Common myeloid progenitor, CD34-positive (primary cell): ENCODE measurements at places on chromosomes 2 and 18.
A peak's percentile ranks its signal among the peaks of the same experiment; 100 is the strongest.

DNA sequence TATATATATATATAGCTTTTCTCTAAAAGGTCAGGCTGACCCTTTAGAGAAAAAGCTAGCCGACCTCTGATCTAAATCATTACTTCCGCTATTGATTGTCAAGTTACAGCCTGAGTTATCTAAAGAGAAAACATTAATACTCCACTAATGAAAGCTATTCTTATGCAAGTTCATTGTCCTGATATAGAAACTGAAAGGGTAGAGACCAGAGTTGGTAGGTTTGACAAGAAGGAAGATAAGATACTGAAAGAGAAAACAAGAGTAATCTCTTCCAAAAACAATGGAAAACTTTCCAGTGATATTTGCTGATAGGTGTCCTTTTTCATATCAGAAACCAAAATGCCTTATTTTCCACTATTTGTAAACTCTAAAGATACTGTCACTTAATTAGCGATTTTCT lies 62.8 kb upstream of the SLC39A10 start:
- DNase-seq, result no peak

- DNase-seq, result no peak
Observed at GRCh38 chr2:219823574-219823973, 196.1 kb downstream of the SLC4A3 start.

- DNase-seq, result no peak
Observed at GRCh38 chr2:207674826-207675225, 36.6 kb upstream of the CCNYL1 start.

DNA sequence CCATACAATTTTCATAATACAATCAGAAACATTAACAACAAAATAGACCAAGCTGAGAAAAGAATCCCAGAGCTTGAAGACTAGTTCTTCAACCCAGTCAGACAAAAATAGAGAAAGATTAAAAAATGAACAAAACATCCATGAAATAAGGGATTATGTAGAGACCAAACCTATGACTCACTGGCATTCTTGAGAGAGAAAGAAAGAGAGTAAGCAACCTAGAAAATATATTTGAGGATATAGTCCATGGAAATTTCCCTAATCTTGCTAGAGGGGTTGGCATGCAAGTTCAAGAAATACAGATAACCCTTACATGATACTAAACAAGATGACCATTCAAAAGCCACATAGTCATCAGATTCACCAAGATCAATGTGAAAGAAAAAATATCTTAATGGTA lies 281.7 kb downstream of the CCDC85A start:
- DNase-seq, result no peak

- DNase-seq, result peak; percentile 43
Observed at GRCh38 chr2:63888490-63889402, 47.0 kb downstream of the UGP2 start.

DNA sequence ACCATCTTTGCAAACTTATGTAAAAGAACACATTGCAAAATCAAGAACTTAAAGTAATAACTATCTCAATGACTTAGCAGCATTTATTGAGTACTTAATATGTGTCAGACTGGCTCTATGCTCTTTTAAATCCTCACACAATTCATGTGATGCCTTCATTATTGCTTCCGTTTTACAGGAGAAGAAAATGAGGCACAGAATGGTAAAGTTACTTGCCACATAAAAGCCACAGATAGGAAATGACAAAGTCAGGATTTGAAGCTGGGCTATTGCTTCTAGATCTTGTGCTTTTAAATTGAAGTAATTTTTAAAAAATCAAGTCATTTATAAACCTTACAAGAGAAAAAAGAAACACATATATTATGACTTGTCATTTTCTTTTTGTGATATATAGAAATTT lies 174.2 kb downstream of the WDR7 start:
- peak; percentile 1 for DNase-seq

DNA sequence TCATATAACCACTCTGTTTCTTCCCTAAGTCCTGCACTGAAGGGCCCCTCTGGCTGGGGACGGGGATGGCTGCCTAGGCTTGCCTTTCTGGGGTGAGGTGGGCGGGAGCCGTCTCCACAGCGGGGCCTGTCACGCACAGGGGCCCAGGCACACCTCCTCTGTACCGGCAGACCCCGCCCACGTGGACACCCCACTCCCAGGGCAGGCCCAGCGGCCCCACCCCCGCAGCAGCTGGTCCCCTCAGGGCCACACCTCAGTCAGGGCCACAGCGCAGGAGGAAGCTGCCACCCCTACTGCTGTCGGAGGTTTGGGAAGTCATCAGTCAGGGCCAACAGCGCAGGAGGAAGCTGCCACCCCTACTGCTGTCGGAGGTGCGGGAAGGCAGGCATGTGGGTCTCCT lies 257.6 kb upstream of the RAB6C start:
- DNase-seq, result peak; percentile 31

- no peak for DNase-seq
Observed at GRCh38 chr2:102294802-102295489, 16.4 kb upstream of the IL1RL1 start.

DNA sequence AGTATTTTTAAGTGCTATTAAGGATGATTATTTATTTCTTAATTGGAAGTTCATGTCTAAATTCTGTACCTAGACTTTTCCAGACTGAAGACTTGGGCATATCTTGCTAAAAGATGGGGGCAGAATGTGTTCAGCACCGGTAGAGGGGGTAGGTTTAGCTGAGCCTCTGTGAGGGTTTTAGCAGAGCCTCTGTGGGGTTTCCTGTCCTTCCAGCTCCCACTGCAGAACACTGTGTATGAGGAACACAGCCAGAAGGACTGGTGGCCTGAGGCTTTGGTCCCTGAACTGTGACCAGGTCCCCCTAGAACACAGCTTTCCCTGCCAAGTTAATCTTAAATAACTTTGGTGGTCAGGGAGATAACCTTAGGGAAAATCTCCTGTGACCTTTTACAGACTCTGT lies 123.4 kb upstream of the EPC2 start:
- no peak for DNase-seq

GRCh38 chr18:58310517-58310916 lies 266.5 kb downstream of the NEDD4L start:
- no peak for DNase-seq

DNA sequence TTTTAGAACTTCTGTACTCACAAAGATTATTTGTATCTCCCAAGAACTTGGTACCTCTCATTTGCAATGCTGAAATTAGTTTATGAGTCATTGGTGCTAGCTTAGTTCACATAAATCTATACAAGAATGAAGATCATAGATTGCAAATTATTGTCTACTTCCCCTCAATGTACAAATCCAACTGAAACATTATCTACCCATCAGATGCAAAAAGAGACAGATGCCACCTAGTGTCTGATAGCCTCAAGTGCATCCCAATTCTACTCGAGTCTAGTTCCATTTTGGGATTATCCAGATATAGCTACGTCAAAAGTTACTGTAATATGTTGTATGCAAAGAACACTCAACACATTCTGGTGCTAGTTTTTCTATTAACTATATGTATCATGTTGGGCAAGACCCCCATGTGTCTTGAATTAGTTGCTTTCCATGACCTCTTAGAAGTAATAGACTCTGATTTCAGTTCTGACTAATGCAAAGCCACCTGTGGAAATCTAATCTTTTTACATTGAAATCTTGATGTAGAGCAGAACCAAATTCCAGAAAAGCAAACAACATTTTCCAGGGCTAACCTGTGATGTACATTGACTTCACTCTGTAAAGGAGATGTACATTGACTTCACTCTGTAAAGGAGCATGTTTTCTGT lies 210.0 kb downstream of the RBM43 start:
- DNase-seq, result peak; percentile 38

DNA sequence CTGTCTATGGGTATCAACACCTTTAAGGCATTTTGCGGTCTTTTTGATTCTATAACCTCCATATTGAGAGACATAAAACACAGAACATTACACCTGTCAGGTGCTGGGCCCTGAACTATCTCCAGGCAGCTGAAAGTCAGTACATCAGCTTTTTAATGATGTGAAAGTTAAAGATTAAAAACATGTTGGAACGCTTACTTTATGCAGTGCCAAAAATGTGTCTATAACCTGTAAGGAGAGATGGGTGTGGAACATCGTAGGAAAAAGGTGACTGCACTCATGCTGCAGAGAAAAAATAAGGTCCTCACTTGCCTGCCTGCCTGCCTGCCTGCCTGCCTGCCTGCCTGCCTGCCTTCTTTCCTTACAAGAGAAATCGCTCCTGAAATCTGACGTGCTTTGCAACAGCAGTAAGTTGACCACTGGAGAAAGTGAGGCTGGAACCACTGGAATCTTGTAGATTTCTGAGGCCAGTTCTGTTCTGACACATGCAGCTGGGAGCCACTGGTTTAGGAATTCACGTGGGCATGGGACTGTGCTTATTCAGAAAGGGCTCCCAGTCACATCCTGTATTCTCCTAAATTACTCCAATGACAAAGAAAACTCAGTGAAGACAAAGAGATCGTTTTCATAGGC lies 34.1 kb downstream of the BCL11A start:
- no peak for DNase-seq

- DNase-seq, result peak; percentile 31
Observed at GRCh38 chr18:6256521-6256920, 158.2 kb downstream of the L3MBTL4 start.

GRCh38 chr2:207869784-207870778 lies 100.4 kb upstream of the FZD5 start:
- peak; percentile 67 for DNase-seq

DNA sequence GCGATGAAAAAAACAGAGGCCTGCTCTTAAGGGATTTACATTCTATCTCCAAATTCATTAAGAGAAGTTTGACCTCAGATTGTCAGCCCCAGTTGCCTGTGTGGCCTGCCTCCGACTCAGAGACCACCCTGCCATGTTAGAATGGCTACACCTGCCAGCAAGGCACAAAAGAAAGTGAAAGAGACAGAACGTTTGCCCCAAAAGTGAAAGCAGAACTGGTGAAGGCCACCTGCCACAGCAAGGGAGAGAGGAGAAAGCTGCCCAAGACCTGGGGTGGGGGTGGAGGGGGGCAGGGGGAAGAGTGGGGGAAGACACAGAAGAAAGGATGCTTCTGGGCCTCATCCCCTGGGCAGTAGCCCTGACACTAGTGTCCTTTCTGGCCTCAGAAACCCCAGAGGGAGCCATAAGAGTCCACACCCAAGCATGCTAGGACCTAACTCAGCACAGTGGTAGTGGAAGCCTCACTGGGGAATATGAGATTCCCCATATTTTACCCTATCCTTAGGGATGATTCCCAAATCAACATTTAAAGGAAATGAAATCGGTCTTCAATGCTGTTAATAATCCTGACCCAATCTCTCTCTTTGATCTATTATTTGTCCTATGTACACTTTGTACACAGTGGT lies 389.7 kb downstream of the TXNL1 start:
- DNase-seq, result peak; percentile 82

- DNase-seq, result peak; percentile 83
Observed at GRCh38 chr2:159904127-159904958, 106.3 kb upstream of the CD302 start.

DNA sequence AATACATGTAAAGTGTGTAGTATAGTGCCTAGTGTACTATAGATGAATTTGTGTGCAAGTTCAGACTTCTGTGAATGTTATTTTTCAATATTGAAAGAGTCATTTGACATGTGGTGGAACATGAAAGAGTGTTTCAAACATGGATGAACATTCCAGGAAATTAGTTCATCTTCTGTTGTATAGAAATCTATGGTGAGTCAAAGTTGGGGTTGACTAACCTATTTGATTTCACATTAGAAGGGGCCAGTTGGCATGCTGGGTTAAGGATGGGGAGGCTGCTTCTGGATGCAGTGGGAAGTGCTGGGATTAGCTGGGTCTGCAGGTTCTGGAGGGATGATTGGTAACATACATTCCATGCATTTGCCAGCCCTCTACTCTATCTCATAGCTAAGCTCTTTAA lies 50.6 kb downstream of the LYPD6B start:
- no peak for DNase-seq

DNA sequence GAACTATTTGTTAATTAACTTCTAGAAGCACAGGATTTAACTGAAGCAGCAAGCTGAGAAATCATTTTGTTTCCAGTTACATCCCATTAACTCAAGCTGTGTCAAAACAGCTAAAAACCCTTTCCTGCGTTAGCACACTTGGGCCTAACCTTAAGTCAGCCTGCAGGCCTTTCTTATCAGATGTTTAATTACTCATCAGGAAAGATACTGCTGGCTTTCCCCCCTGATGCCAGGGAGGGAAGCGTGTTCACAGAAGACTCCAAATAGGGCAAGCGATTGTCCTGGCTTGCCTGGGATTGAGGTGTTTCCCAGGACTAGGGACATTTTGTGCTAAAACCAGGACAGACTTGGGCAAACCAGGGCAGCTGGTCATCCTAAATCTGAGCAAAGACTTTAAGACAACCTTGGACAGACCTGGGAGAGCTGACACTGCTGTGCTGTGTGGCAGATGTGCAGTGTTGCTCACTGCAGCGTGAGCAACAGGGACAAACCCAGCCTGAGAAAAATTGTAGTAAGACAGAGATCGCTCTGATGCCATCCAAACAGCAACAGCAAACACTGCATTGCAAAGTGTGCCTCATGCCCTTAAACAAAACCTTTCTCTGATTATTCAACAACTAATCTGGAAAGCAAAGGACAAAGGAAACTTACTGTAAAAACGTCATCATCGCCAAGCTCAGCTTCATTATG lies 100.9 kb downstream of the SPRED2 start:
- no peak for DNase-seq

- no peak for DNase-seq
Observed at GRCh38 chr2:105236060-105236424, 5.5 kb upstream of the GPR45 start.

DNA sequence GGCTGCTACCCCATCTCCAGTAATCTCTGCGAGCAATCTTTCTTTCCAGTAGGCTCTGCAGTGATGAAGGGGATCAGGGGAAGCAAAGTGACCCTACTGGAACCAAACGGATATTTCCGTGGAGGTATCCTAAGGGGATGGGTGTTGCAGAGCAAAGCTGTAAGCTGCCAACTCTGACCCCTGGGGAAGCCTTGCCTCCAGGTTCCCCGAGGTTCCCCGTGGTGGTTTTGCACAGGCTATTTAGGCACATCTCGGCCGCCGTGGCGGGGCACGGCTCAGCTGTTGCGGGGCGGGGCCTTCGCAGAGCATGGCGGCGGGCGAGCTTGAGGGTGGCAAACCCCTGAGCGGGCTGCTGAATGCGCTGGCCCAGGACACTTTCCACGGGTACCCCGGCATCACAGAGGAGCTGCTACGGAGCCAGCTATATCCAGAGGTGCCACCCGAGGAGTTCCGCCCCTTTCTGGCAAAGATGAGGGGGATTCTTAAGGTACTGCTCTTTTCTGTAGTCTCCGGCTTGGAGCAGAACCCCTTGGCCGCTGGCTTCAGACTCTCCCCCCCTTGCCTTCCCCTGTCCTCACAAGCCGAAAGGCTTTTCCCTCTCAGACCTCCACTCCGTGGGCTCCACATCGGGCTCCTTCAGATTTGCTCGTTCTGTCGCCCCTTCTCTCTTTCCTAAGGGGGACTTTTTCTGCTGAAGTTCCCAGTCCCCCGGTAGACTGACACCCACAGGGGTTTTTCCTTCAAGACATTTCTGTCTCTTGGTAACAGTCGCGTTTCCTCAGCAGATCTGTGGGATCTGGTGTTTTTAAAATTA lies at the start of gene COMMD1:
Gene COMMD1, plus strand, starts transcription at position 303 of the 814 bp plus-strand sequence. Its CDS starts 5 bp downstream, at position 308.
- DNase-seq, result peak; percentile 90

GRCh38 chr2:28522481-28522880 lies 26.6 kb downstream of the PLB1 start:
- no peak for DNase-seq

GRCh38 chr2:231425811-231426703 lies 30.5 kb downstream of the B3GNT7 start:
- no peak for DNase-seq
